Esophagus squamous epithelium (tissue), 5 donors: ENCODE measurements at places on chromosomes 5 and 9.

- no peak for DNase-seq
Measured at GRCh38 chr5:31392061-31392460, 139.8 kb downstream of the DROSHA start.

DNA sequence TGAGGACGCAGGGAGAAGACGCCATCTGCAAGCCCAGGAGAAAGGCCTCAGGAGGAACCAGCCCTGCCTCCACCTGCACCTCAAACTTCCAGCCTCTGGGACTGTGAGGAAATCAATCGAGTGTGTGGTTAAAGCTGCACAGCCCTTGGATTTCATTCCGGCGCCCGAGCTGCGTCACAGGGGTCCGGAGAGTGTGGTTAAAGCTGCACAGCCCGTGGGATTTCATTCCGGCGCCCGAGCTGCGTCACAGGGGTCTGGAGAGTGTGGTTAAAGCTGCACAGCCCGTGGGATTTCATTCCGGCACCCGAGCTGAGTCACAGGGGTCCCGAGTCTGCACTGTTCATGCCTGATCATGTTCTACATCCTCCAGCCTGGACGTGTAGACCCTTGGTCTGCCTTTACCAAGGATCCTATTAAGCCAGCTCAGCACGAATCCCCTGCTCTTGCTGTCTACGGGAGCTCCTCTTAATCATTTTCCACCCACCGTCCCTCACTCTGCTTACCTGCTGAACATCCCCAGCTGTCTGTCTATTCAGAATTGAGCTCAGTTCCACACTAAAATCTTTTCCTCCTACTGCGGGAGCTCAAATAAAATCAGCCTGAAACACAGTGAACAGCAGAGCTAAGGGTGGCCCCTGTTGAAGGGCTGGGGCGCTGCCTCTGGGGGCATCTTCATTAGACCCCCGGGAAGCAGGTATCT is 73.0 kb upstream of the OLFM1 start:
- no peak for DNase-seq

GRCh38 chr9:23841304-23841703 is 15.3 kb upstream of the ELAVL2 start:
- DNase-seq, result no peak

- no peak for DNase-seq
Measured at GRCh38 chr5:77871946-77872345, 95.8 kb upstream of the TBCA start.

- DNase-seq, result no peak
Measured at GRCh38 chr5:149063017-149063687, at the start of gene SH3TC2. Gene SH3TC2, minus strand, starts transcription at chr5:149063062. Its CDS starts 40 bp downstream, at chr5:149063022.

- DNase-seq, result no peak
Measured at GRCh38 chr9:124140941-124141568, 116.7 kb upstream of the NEK6 start.

- no peak for DNase-seq
Measured at GRCh38 chr5:159199225-159199624, 10.1 kb downstream of the RNF145 start.

DNA sequence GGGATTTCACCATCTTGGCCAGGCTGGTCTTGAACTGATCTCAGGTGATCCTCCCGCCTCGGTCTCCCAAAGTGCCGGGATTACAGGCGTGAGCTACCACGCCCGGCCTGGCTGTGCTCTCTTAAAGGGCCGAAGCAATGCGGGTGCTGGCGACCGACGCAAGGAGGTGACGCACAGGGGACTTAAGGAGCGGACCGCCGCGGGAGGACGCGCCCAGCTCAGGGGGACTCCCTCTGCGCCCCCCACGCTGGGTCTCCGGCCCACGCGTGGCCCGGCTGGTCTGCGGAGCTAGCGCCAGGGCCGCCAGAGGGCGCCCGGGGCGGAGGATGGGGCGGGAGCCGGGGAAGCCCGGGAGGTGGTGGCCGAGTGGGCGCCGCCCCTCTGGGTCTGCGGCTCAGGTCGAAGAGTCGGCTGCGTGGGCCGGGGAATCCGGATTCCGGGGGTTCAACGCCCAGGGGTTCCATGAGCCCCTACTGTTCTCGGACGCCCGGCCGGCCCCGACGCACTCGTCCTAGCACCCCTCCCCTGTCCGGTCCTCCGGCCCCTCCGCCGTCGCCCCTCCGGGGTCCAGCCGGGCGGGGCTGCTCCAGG is 502 bp upstream of the CERCAM start:
- no peak for DNase-seq

GRCh38 chr5:178419196-178419595 is 171.0 kb downstream of the COL23A1 start:
- DNase-seq, result no peak
